ENCODE measurements at places on chromosomes 12 and 14. TPM values are rescaled to one million over a fixed set of nuclear protein-coding genes. Genes with fewer than 3 reads are reported as not detected.

DNA sequence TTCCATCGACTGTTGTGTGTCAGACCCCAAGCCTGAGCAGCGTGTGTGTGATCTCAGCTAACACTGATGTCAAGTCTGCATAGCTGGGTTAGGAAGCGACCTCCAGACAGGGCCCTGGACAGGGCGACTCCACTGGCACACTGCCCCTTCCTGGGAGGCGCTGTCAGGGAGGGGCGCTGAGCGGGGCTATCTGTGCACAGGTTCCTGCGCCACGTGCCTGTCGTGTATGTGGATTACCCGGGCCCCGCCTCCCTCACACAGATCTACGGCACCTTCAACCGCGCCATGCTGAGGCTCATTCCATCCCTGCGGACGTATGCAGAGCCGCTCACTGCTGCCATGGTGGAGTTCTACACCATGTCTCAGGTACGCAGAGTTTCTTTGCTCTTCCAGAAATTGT, 53.9 kb downstream of the DYNC1H1 start:
- no peak for DNase-seq
- H3K4me1 ChIP-seq: no peaks in the 10 kb centered on the region
- no peak overlapping the region for H3K27ac ChIP-seq
- H3K4me3 ChIP-seq: no peak overlapping the region
- H3K36me3 ChIP-seq: peaks cover 84% of the 10 kb centered on the region

- DNase-seq: peak; percentile 85
- H3K4me1 ChIP-seq: peaks cover 18% of the 10 kb centered on the region
- peak overlapping the region; percentile 39 for H3K4me3 ChIP-seq
- H3K36me3 ChIP-seq: no peaks in the 10 kb centered on the region
- no peak overlapping the region for H3K27ac ChIP-seq
These were observed 352 bp downstream of the PLXNC1 start for GRCh38 chr12:94148739-94149118.

DNA sequence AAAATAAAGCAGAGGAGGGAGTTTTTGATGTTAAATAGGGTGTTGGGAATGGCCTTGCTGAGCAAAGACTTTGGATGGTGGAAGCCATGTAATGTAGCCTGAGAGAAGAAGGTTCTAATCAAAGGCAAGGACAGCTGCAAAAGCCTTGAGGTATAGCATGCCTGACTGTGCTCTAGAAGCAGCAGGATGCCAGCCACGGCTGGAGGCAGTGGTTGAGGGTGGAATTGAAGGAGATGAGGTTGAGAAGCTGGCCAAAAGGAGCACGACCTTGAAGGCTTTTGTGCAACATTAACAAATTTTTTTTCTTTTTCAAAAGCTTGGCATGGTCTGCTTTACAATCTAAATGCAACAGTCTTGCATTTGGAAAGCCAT, 42.3 kb upstream of the CSRP2 start:
- H3K27ac ChIP-seq: no peak overlapping the region
- no peaks in the 10 kb centered on the region for H3K27me3 ChIP-seq
- H3K4me3 ChIP-seq: no peak overlapping the region
- no peaks in the 10 kb centered on the region for H3K36me3 ChIP-seq
- 0 out of 2 replicates have a peak, but pooled peaks cover under 1% of the 10 kb centered on the region for H3K4me1 ChIP-seq
- no peak for DNase-seq

DNA sequence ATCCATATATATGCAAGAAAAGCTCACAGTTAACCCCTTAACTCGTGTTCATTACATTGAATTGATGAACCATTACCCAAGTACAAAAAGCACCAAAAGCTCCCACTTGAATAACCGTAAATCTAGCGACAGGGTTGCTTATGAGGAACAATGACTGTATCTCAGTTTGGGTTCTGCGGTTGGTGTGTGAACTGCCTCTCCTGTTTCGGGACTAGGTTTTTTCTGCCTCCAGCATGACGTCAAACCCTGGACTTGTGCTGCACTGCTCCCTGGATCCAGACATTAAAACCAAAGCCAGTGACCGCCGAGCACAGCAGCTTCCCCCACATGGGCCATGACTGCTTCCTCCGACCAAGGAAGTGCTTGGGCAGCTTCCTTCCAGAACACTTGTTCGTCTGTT, 77.7 kb downstream of the SETD3 start:
- H3K27ac ChIP-seq: no peak overlapping the region
- H3K4me3 ChIP-seq: no peak overlapping the region
- H3K4me1 ChIP-seq: no peaks in the 10 kb centered on the region
- peaks cover 59% of the 10 kb centered on the region for H3K36me3 ChIP-seq

- H3K4me1 ChIP-seq: peaks cover 18% of the 10 kb centered on the region
- H3K4me3 ChIP-seq: no peak overlapping the region
- H3K27ac ChIP-seq: no peak overlapping the region
- H3K27me3 ChIP-seq: no peaks in the 10 kb centered on the region
- no peak for DNase-seq
These were observed 2.2 kb downstream of the ENO2 start for GRCh38 chr12:6916426-6917200.

Gene TBC1D30
- polyA plus RNA-seq: 0.29 TPM

GRCh38 chr12:121781484-121781997, 11.9 kb downstream of the RHOF start:
- no peaks in the 10 kb centered on the region for H3K4me1 ChIP-seq
- DNase-seq: no peak
- H3K27me3 ChIP-seq: no peaks in the 10 kb centered on the region

Gene FKBP4
- 57.7 TPM for polyA plus RNA-seq

Gene MYF6
- polyA plus RNA-seq: not detected

DNA sequence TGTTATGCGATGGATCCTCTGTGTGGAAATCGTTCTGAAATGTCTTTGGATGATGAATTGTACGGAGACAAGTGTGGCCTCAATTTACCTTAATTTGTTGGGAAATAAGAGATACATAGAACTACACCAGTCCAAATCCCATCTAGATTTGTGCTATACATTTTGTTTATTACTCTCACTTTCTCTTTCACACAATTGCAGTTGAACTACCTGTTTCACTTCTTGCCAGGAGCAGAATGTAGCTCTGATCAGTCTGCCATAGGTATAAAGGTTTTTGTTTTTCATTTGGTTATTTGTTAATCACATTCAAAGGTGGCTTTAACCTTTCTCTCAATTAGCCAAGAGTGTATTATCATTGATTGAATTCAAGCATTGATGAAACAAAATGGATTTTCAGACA, 268.2 kb downstream of the SNAPC1 start:
- H3K4me3 ChIP-seq: no peak overlapping the region
- no peak for DNase-seq
- no peaks in the 10 kb centered on the region for H3K4me1 ChIP-seq
- no peaks in the 10 kb centered on the region for H3K36me3 ChIP-seq
- no peak overlapping the region for H3K27ac ChIP-seq
- H3K27me3 ChIP-seq: no peaks in the 10 kb centered on the region

DNA sequence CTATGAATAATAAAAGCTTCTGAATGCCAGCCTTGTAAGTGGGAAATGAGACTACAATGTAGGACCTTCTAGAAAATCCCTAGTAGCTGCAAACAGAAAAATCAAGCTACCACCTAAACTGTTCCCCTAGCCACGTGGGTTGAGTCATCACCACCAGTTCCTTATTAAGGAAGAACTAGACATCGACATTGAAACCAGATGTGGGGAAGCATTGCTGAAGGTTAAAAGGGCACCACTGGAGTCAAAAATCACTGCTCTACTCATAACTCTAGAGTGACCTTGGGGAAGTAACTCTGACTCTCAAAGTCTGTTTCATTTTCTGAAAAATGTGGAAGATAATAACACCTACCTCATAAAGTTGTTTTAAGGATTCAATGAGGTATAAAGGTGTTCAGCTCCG, 9.4 kb upstream of the CNIH1 start:
- H3K4me3 ChIP-seq: no peak overlapping the region
- no peaks in the 10 kb centered on the region for H3K4me1 ChIP-seq
- H3K36me3 ChIP-seq: no peaks in the 10 kb centered on the region

DNA sequence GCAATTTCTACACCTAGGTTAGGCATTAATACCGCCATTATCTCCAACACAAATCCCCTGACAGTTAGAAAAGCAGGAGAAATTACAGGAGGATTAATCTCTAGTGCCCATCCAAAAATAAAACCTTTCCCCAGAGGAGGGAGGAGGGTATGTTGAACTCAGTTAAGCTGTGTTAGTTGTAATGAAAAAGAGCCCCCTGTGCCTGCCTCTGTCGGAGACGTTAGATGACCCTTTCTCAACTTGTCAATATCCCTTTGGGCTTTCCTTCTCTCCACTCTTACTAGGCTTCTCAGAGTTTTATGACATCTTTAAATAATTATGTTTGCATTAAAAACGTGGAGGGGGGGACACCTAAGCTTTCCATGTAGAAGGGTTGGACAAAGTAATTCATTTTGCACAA, 278.2 kb downstream of the PDZRN4 start:
- H3K36me3 ChIP-seq: no peaks in the 10 kb centered on the region
- DNase-seq: no peak
- no peak overlapping the region for H3K27ac ChIP-seq
- no peaks in the 10 kb centered on the region for H3K4me1 ChIP-seq

DNA sequence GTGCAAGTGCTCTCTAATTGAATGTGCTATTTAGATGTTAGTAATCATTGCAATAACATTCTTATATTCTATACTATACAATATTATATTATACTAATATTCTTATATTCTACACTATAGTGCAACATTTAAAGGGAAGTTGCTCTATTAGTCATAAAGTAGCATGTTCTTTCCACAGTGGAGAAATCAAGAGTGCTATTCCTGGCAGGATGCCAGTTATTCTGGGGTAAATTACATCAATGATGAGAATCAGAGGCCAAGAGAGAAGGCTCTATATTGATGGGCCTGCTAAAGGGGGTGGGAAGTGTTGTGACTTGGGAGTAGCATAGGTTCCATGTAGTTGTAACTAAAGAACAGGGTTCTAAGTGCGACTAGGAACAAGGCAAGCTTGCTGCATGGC, 121.5 kb downstream of the SLC15A5 start:
- H3K36me3 ChIP-seq: no peaks in the 10 kb centered on the region
- no peaks in the 10 kb centered on the region for H3K27me3 ChIP-seq
- H3K4me1 ChIP-seq: no peaks in the 10 kb centered on the region
- no peak for DNase-seq

- peak overlapping the region; percentile 97 for H3K27ac ChIP-seq
- DNase-seq: no peak
- no peaks in the 10 kb centered on the region for H3K36me3 ChIP-seq
- peaks cover 12% of the 10 kb centered on the region for H3K4me1 ChIP-seq
These were observed 9.9 kb upstream of the SLC38A2 start for GRCh38 chr12:46382408-46382963.

Gene AJUBA
- polyA plus RNA-seq: 36.2 TPM

Gene ACOT6
- not detected for polyA plus RNA-seq

Gene KITLG
- 8.9 TPM for polyA plus RNA-seq

Gene USP44
- polyA plus RNA-seq: 0.18 TPM

DNA sequence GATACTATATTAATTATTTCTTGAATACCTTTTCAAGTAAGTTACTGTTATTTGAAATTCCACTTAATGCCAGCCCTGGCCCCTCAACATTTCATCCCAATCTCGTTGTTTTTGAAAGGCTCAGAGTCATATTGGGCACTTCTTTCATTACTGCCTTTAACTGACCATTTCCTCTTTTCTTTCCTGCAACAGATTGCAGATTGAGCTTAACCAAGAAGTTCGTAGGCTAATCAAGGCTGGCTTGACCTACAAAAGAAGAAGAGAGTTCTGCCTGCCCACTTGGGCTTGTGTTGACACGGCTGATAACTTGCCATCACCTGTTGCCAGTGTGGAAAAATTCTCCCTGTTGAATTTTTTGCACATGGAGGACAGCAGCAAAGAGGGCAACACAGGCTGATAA, 91.0 kb downstream of the FLRT2 start:
- H3K27me3 ChIP-seq: no peaks in the 10 kb centered on the region
- no peak overlapping the region for H3K27ac ChIP-seq
- no peaks in the 10 kb centered on the region for H3K4me1 ChIP-seq
- H3K36me3 ChIP-seq: peaks cover 28% of the 10 kb centered on the region

Gene BHLHE41
- polyA plus RNA-seq: 16.1 TPM

DNA sequence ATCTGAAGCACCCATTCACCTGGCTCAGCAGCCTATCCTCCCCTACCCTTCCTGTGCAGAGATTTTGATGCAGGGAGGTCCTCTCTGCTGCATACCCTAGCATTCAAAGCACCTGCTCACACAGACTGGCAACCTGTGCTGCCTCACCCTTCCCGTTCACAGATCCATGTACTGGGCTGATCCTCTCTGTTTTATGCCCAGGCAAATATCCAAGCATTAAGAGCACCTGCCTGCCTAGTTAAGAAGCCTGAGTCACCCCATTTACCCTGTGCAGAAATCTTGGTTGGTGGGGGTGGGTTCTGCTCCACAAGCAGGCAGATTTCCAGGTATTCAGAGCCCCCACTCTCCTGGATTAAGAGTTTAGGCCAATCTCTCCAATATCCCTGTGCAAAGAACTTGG, 8.4 kb downstream of the TAS2R13 start:
- H3K4me1 ChIP-seq: no peaks in the 10 kb centered on the region
- no peak overlapping the region for H3K27ac ChIP-seq
- H3K36me3 ChIP-seq: peaks cover 16% of the 10 kb centered on the region

- H3K27ac ChIP-seq: peak overlapping the region; percentile 52
- no peak overlapping the region for H3K4me3 ChIP-seq
- peak; percentile 82 for DNase-seq
- H3K4me1 ChIP-seq: peaks cover 30% of the 10 kb centered on the region
These were observed 7.3 kb downstream of the SPRYD3 start for GRCh38 chr12:53071591-53072551.

Gene GPD1
- 0.26 TPM for polyA plus RNA-seq

Gene GPR137C
- 0.60 TPM for polyA plus RNA-seq

Gene SELPLG
- 2.8 TPM for polyA plus RNA-seq

- no peak overlapping the region for H3K27ac ChIP-seq
- no peak overlapping the region for H3K4me3 ChIP-seq
- DNase-seq: no peak
- H3K27me3 ChIP-seq: peaks cover 72% of the 10 kb centered on the region
- no peaks in the 10 kb centered on the region for H3K4me1 ChIP-seq
These were observed 81.5 kb downstream of the GALNT9 start for GRCh38 chr12:132247718-132248452.

Gene OR4M1
- not detected for polyA plus RNA-seq

Gene TAS2R13
- polyA plus RNA-seq: 0.03 TPM

Gene DUSP6
- 71.4 TPM for polyA plus RNA-seq

Gene GRIP1
- 0.03 TPM for polyA plus RNA-seq

Measured in SK-N-SH (cell line).